ENCODE measurements at places on chromosomes 11 and 22. TPM values are rescaled to one million over a fixed set of nuclear protein-coding genes. Genes with fewer than 3 reads are reported as not detected.

Gene CRYBB2
- polyA plus RNA-seq, result 0.42 TPM

DNA sequence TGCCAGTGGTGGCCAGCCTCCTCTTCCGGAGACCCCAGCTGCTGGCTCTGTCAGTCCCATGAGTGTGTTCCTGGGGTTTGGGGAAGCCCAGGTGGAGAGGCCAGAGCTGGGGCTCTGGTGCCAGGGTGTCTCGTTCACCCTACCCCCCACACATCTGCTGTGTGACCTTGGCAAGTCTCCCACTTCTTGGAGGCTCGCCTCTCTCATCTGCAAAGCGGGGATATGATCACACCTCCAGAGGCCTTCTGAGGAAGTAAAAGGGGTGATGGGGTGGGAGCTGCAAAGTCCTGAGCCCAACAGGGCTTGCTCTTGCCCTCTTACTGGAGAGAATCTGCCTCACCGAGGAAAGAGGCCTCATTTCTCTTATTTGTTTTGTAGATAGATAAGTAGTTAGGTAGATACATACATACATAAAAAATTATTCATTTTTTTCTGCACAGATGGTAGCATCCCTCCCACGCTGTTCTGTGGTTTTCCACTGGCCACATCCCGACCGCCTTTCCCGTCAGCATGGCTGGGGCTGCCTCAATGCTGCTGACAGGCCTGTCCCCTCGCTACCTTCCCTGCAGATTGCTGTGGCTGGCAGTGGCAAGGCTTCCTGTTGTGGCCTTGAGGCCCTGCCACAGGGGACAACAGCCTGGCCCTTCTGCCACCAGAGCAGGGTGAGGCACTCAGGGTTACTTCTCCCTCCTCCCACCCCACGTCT lies 23.9 kb downstream of the MYO7A start:
- no peak for DNase-seq

- no peak for DNase-seq
Observed at GRCh38 chr22:50081426-50082196, 3.6 kb downstream of the MLC1 start.

DNA sequence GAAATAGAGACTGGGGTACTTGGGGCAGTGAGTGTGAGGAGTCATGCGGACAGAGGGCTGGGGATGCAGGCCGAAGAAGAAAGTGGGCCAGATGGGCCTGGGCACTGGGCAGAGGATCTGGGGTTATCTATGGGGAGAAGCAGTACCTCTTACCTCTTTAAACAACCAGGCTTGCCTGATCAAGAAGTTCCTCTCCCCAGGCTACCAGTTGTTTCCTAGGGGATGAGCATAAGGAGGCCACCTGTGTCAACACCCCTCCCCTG lies 98.4 kb upstream of the PITPNB start:
- no peak for DNase-seq

Gene TMA7B
- polyA plus RNA-seq, result 0.10 TPM

Gene KCNQ1OT1
- 2.8 TPM for polyA plus RNA-seq

DNA sequence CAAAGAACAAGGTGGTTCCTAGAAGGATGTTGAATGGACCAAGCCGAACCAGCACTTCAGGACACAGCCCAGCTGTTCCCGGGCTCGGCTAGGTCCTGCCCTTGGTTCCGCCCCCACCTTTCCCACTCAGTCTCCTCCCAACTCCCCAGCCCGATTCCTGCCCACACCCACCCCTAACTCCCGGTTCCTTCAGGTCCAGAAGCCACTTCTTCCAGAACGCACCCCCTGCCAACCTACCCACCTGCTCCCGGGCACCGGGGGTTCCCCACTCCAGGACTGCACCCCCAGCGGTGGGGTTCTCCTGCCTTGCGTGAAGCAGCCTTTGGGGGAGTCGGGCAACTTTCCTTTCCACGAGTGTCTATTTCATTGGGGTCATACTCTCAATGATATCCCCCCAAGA lies 30.7 kb downstream of the CERK start:
- no peak for DNase-seq

- no peak for DNase-seq
Observed at GRCh38 chr11:22617868-22618267, 7.8 kb downstream of the FANCF start.

DNA sequence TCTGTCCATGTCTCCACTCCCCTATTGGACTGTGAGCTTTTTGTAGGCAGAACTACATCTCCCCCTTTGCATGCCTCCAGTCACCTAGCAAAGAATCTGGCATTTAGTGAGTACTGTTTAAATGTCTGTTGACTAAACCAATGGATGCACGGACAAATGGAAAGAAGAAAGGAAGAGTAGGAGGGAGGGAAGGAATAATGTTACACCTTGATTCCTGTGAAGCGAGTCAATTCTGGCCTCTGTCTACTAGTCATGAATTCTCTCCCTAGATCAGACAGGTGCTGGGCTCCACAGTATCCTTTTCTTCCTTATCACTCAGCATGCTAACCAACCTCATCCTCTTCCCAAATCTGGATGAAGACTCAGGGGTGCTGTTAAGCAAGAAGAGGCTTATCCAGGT lies 33.6 kb downstream of the GALNT18 start:
- DNase-seq, result no peak

Gene SIDT2
- polyA plus RNA-seq, result 47.7 TPM

- no peak for DNase-seq
Observed at GRCh38 chr11:24226606-24227005, 270.2 kb upstream of the LUZP2 start.

Gene PI4KA
- polyA plus RNA-seq, result 82.6 TPM

DNA sequence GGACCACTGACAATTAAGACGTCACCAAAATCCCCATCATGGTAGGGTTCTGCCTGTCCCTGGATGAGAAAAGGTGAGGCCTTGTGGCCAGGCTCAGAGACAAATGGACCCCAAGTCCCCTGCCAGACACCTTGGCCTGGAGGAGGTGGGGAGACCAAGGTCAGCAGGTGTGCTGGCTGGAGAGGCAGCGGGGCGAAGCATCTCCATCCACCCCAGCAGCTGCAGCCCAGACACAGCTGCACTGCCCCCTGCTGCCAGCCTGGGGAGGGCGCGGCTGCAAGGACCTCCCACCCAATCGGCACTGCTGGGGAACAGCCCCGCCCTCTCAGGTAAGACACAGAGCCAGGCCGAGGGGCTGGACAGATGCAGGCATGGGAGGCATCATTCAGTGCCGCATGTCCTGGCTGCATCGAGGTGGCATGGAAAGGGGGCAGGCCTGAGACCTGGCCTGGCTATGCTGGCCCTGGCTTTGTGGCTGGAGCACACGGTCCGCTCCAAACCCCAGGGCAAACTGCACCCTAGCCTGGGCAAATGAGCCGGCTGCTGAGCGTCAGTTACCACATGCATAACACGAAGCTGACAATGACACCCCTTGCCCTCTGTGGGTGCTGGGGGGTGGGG lies 12.2 kb upstream of the MFNG start:
- DNase-seq, result no peak

DNA sequence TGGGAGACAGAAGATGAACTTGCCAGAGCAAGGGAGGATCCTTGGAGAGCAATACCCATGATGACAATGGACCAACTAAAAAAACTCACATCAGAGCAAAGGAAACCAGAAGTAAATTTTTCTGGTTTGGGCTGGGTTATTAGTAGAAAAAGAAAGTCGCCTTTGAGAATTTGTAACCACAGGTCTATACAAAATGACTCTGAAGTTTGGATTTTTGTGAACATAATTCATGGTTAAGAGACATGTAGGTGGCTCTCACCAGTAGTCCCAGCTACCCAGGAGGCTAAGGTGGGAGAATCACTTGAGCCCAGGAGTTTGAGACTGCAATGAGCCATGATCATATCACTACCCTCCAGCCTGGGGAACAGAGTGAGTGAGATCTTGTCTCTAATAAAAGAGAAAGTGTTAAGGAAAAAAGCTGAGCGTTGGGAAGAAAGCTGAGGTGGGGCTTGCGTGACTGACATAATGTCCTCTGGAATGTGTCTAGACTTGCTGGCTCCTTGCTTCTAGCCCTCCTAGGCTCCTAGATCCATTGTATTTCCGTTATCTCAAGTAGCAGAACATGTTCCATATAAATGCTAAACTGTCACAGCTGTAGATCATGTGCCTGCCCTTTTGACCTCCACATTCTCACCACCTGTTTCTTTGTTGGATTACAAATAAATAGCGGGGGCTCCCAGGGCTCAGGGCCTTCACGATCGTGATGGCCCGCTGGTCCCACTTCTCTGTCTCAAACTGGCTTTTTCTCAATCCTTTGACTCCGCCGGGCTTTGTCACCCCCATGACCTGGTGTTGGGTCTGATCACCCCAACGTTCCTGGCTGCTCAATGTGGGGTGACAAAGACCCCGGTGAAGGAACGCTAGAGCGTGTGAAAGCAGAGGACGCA lies 56.2 kb upstream of the SC5D start:
- no peak for DNase-seq

Gene MS4A10
- 0.38 TPM for polyA plus RNA-seq

DNA sequence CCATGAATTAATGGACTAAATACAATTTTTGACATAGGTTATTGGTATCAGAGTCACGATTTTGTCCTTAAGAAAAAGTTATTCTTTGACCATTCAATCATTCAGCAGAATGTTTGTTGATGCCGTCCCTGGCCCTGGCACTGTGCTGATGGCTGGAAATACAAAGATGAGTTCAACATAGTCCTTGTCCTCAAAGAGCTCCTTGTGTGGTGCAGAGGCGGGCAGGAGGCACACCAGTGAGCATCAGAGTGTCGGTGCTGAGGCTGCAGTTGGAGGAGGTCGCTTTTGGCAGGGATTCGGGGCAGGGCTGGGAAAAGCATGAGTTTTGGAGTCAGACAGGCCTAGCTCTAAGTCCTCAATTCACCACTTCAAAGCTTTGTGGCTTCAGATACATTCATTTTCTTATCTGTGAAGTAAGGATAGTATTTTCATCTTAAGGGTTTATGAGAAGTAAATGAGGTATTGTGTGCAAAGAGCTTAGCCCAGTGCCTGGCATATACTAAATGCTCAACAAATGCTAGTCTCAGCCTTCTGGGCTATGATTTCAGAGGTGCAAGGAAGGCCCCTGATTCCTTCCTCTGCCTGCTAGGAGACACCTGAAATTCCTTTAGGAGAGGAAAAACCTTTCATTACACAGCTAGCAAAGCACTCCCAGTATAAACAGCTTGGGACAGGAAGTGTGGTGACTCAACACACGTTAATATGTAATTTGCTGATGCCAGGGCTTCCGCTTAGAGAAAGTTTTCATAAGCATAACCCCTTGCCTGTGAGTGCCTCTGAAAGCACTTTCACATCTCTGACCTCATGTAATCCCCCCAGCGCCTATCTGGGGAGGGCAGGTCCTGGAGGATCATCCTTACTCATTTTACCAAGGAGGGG lies 113.8 kb downstream of the NECTIN1 start:
- DNase-seq, result no peak

- no peak for DNase-seq
Observed at GRCh38 chr22:33350491-33350890, 292.3 kb upstream of the SYN3 start.

Gene ALG9
- 54.3 TPM for polyA plus RNA-seq

Gene MMP10
- not detected for polyA plus RNA-seq

GRCh38 chr22:36520423-36520822 lies 8.5 kb downstream of the EIF3D start:
- no peak for DNase-seq

Gene TRIM66
- polyA plus RNA-seq, result 14.8 TPM

- no peak for DNase-seq
Observed at GRCh38 chr11:16921019-16921418, 93.2 kb downstream of the PLEKHA7 start.

Gene IFITM1
- 38.1 TPM for polyA plus RNA-seq

DNA sequence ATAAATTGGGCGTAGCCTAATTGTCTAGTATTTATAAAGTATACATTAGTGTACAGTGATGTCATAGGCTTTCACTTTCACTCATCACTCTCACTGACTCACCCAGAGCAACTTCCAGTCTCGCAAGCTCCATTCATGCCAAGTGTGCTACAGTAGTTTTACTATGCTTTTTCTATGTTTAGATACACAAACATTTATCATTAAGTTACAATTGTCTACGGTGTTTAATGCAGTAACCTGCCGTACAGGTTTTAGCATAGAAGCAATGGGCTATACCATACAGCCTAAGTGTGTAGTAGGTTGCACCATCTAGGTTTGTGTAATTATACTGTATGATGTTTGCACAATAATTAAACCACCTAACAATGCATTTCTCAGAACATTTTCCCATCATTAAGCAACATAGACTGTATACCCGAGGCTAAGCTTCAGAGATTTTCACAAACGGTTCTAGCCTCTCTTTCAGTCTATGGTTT lies 17.5 kb downstream of the OR9G1 start:
- DNase-seq, result no peak

GRCh38 chr11:16987205-16987568 lies 27.0 kb downstream of the PLEKHA7 start:
- DNase-seq, result no peak

DNA sequence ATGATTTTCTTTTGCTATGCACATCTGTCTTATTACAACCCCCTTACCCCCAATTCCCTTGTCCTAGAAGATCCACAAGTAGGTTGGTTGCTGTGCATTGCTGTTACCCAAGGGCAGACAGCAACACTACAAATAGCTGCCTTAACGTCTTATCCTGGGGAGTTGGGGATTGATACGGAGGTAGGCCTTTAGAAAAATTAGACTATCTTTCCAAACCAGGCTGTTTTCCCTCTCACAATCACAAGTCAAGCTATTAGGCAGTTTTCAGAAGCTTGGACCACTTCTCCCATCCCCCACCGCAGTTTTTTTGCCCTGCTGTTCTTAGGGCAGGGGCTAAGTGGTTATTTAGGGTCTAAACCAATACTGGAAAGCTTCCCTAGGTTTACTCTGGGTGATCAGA lies 2.8 kb upstream of the PHLDB1 start:
- no peak for DNase-seq

DNA sequence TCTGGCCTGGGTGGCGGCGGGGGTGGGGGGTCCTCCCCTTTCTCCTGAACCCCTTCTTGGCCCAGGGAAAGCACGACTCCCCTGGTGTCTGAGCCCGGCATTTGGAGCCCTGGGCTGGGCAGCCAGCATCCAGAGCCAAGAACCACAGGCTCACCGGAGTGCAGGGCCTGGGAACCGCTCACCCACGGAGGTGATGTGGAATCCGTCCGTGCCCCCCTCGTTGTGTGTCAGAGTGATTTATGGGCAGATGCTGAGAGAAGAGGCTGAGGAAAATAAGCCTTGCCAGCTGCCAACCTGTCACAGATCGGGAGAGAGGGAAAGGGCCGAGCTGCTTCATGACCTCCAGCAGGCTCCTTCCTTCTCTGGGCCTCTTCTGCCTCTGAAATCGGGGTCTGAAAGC lies 33.7 kb downstream of the WNT11 start:
- DNase-seq, result no peak

Gene SLC36A4
- polyA plus RNA-seq, result 28.5 TPM

GRCh38 chr11:72599325-72600117 lies 74.7 kb downstream of the PDE2A start:
- no peak for DNase-seq

GRCh38 chr11:118343981-118344515 lies at the start of gene CD3G:
TSS of gene CD3G (plus strand) at chr11:118344344. CDS start at chr11:118344424, 80 bp downstream.
- no peak for DNase-seq

Gene ZDHHC13
- 24.2 TPM for polyA plus RNA-seq

Gene APOA4
- not detected for polyA plus RNA-seq

GRCh38 chr22:45458532-45458931 lies 44.2 kb upstream of the FBLN1 start:
- no peak for DNase-seq

- DNase-seq, result no peak
Observed at GRCh38 chr11:72653649-72654048, 20.6 kb downstream of the PDE2A start.

Gene MRGPRE
- polyA plus RNA-seq, result not detected

Gene MB
- polyA plus RNA-seq, result not detected

Gene PAK1
- polyA plus RNA-seq, result 102 TPM
